ENCODE measurements at places on chromosomes 6 and 20.
A peak's percentile ranks its signal among the peaks of the same experiment; 100 is the strongest.

GRCh38 chr6:14704383-14705271 lies 541.2 kb upstream of the JARID2 start:
- no peak for DNase-seq

- no peak for DNase-seq
Observed at GRCh38 chr6:116405138-116405537, 34.4 kb downstream of the DSE start.

GRCh38 chr20:23161968-23162696 lies 76.0 kb upstream of the CD93 start:
- no peak for DNase-seq

DNA sequence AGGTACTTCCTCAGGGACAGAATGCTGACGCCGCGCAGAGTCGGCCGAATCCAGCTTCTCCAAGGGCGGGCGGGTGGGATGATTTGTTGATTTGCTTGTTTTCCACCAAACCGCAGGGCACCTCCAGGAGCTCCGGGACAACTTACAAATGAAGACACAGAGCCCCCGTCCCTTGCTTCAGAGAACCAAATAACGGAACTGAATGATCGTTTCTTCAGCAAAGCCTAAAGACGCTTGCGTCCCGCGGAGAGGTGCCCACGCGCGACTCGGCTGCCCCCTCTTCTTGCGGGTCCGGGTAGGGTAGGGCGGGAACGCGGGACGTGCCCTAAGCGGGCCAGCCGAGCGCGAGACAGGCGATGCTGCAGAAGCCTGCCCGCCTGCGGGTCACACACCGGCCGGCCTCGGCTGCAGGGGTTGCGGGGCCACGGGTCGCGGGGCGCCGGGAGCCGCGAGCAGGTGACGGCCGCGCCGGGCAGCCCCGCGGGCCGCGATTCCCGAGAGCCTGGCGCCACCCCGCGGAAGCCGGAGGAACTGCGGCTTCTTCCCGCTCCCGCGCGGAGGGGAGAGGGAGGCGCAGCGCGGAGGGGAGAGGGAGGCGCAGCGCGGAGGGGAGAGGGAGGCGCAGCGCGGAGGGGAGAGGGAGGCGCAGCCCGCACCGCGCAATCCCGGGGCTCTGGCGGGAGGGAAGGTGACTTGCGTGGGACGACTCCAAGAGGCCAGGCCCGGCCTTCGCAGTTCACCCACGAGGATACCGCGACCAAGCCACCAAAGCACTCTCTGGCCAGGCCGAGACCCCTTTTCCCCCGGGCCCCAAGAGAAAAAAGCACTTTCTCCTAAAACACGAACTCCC lies 7.7 kb upstream of the FOXF2 start:
- DNase-seq: no peak

GRCh38 chr6:84665401-84665800 lies 99.0 kb downstream of the TBX18 start:
- no peak for DNase-seq

DNA sequence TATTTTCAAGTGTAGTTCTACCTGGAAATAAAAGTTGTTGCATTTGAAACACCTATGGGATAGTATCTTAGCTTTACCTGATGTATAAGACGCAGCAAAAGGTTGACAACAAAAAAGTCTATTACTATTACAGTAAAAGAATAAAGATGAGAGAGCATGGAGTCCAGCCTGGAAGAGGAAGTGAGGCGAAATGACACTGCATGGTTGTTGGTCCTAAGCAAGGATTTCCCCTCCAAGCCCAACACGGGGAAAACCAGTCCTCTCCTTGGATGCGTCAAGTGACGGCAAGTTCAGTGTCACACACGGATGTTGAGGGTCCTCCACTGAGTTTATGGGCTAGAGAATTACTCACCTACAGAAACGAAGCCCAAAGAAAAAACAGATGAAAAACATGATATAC lies 51.7 kb downstream of the COL11A2 start:
- no peak for DNase-seq

- DNase-seq: no peak
Observed at GRCh38 chr6:5442916-5443315, 181.6 kb downstream of the FARS2 start.

GRCh38 chr20:31759836-31760518 lies 20.9 kb downstream of the TPX2 start:
- no peak for DNase-seq

- DNase-seq: no peak
Observed at GRCh38 chr6:29112135-29112534, 4.3 kb downstream of the OR2J3 start.

DNA sequence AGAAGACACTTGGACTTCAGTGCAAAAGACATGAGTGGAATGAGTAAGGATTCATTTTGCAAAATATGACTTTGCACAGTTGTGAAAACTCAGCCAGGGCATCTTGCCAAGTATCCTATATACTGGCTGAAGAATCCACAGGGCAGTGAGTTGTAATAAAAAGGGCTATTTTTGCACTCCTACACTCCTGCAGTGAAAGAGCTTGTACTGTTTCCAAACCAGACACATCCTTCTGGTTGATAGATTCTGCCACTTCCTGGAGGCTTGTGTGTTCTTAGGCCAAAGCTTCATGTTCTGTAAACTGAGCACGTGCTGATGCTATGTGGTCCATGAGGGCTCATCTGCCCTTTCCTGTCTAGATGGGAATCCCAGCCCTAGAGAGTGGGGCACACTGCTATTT lies 34.9 kb downstream of the GMPR start:
- no peak for DNase-seq

GRCh38 chr6:157667211-157668008 lies 155.6 kb upstream of the SNX9 start:
- peak; percentile 89 for DNase-seq

DNA sequence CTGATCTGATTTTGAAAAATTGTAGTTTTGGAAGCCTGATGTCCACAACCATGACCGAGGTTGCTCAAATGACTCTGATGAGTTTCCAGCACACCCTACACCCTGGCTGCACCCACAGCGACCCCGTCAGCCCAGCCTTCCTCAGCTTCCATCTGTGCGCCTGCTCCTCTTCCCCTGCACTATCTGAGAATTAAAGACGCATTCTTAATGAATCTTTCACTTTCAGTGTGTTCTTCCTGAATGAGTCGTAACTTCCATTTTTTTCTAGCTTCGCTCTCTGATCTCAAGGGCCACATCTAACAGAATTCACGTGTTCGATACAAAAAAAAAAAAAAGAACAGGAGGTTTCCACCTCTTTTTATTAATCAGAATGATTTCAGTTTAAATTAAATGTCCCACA lies 21.3 kb upstream of the RREB1 start:
- no peak for DNase-seq

DNA sequence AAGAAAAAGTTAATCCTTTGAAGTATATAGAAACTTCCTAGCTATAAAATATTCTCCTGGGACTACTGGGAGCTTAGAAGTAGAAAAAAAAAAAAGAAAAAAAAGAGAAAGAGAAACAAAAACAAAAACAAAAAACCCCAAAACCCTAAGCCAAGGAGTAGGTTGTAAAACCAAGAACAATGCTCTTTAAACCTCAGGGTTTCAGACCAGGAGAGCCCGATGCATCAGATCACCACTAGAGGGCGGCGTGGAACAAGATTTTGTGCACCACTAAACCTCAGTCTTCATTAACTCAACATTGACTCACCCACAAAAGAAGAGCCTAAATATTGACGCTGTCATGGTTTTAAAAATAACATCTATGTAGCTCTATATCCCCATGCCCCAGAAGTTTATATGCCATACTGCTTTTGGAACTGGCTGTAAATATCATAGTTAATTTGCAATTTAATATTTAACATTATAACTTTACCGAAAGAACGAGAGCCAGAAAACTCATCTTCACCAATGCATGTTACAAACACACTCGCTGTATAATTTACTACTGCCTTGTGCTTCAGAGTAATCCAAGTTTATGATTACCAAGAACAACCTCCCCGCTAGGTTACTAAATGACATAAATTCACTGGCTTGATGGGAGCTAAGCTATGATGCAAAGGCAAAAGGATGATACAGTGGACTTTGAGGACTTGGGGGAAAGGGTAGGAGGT lies 19.2 kb downstream of the MCUR1 start:
- no peak for DNase-seq

GRCh38 chr6:109808837-109809236 lies 117.7 kb downstream of the FIG4 start:
- DNase-seq: no peak

GRCh38 chr6:66054967-66055366 lies 347.9 kb upstream of the EYS start:
- no peak for DNase-seq

GRCh38 chr20:40961176-40961575 lies 67.4 kb upstream of the TOP1 start:
- no peak for DNase-seq

DNA sequence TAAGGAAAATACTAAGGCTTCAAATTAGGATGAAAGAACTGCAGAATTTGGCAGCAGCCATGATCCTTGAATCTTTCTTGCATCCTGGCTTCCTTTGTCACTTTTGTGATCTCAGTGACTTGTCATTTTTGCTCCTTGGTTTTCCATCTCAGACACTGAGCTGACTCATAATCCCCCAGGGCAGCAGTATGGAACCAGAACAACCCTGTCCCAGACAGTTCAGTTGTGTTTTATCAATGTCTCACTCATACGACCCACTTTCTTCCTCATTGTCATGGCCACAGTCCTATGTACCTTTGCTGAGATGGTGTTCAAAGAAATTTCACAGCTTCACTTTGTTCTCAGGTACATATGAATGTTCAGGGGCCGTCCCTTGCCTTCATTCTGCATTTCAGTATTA lies 488.5 kb upstream of the BTBD3 start:
- DNase-seq: no peak

DNA sequence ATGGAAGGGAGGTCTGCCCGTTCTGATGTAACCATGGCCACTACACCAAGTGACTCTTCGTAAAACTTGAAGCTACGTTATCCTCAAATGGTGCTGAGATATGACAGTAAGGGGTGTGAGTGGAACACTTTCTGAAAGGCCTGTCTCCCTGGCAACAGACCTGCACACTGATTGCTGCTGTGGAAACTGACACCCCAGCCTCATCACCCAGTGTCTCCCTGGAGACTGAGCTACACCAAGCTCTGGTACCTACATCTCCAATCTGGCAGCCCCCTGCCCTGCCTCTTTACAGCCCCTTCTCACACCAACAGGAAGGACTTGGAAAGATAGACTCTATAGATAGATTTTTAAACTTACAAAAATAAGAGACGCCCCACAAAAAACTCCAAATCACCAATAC lies 13.2 kb downstream of the PI16 start:
- DNase-seq: no peak

- DNase-seq: no peak
Observed at GRCh38 chr20:38883981-38884733, 42.1 kb upstream of the FAM83D start.

- no peak for DNase-seq
Observed at GRCh38 chr20:46013829-46014516, 5.3 kb downstream of the MMP9 start.

DNA sequence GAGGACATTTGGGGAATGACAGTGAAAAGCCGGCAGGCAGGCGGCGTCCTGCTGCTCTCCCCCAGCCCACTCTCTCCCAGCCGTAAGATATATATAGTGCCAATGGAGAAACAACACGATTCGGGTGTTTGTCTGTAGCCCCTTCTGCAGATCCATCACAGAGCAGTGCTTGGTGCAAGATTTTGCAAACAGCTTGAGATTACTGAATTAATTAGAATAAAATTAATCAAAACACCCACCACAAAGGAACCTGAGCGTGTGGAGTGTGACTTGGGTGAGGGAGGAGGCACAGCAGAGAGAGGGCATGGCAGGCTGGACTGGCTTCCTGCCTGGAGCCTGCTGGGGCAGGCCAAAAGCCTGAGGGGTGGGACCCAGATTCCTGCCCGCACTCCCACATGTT lies 28.8 kb upstream of the CCDC167 start:
- no peak for DNase-seq

- DNase-seq: no peak
Observed at GRCh38 chr6:143778926-143779325, 64.2 kb upstream of the LTV1 start.

- no peak for DNase-seq
Observed at GRCh38 chr6:96450082-96450769, 71.4 kb upstream of the UFL1 start.

GRCh38 chr20:10133532-10133931 lies 85.1 kb upstream of the SNAP25 start:
- DNase-seq: no peak

DNA sequence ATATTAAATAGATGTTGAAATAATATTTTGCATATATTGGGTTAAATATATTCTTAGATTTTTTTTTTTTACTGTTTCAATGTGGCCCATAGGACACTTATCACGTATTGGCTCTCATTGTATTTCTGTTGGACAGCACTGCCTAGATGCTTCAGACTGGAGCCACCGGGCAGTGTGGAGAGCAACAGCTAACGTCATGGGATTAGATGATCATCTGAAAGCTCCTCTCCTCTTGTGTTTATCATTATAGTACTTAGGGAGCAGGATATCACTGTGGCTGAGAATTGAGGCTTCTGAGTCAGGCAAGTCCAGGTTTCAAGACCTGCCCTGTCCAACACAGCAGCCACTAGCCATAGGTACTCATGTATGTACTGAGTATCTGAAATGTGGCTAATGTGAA lies 87.4 kb downstream of the ZHX3 start:
- DNase-seq: no peak

- DNase-seq: no peak
Observed at GRCh38 chr6:68544450-68544849, 90.6 kb upstream of the ADGRB3 start.

GRCh38 chr6:24833711-24834386 lies 35.1 kb upstream of the ARMH2 start:
- no peak for DNase-seq

DNA sequence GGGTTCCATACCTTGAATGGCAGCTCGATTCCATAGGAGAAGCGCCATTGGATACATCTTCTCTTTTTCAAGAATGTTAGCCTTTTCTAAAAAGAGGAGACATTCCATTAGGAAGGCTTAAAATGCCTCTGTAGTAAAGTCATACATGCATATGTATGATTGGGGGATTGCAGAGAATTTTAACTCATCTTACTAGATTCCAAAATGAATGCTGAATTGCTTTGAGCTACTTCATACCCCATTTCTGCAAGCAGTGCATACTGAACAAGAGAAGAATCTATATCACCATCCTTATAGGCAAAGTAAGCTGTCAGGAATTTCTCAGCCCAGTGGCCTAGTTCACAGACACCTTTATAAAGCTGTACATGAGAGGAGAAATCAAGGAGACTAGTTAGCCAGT lies 80.3 kb downstream of the NDUFAF5 start:
- no peak for DNase-seq

Measured in AG09309 (cell line).